ENCODE measurements at places on chromosomes 12 and 14.

GRCh38 chr14:24310646-24311604 is at the start of gene LTB4R:
Gene LTB4R (plus strand): TSS chr14:24311502. CDS start chr14:24315652, 4,150 bp downstream.
- peak; percentile 88 for DNase-seq

GRCh38 chr12:47302111-47302671 is 222.4 kb upstream of the AMIGO2 start:
- DNase-seq: no peak

DNA sequence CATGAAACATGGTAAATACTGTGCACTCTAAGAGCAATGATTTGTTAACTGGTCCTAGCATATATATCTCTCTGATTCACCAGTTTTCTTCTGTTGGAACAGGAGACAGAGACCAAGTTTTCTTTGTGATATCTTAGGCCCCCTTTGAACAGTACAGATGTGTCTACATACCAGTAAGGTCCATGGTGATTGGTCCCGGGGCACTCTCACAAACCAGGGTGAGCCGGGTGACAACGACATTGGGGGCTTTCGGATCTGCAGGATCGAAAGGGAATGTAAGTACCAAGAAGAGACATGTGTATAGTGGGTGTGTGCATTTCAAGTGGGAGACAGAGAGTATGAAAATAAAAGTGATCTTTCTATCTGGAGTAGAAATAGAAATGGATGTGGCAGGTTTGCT is 11.3 kb upstream of the ERP27 start:
- no peak for DNase-seq

GRCh38 chr12:49070971-49071370 is 1.2 kb upstream of the RHEBL1 start:
- DNase-seq: no peak

DNA sequence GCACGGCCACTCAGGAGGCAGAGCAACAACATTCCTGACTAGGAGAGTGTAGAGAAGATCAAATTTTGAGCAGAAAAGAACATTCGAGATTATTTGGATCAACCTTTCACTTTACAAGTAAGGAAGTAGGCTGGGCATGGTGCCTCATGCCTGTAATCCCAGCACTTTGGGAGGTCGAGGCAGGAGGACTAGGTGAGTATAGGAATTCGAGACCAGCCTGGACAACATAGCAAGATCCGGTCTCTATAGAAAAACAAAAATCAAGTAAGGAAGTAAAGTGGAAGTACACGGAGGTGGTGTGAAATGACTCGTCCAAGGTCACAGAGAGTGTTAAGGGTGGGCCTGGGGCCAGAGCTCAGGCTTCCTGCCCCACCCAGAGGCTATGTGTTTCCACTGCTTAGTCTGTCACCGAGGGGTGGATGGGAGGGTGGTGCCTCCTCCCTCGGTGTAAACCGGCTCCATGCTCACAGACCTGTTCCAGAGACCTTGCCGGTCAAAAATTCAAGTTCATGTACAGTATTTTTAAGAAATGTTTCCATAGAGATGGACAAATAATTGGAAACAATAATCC is 51.9 kb downstream of the MAP1LC3B2 start:
- DNase-seq: no peak

GRCh38 chr12:118404876-118405521 is 28.6 kb downstream of the SUDS3 start:
- peak; percentile 64 for DNase-seq

DNA sequence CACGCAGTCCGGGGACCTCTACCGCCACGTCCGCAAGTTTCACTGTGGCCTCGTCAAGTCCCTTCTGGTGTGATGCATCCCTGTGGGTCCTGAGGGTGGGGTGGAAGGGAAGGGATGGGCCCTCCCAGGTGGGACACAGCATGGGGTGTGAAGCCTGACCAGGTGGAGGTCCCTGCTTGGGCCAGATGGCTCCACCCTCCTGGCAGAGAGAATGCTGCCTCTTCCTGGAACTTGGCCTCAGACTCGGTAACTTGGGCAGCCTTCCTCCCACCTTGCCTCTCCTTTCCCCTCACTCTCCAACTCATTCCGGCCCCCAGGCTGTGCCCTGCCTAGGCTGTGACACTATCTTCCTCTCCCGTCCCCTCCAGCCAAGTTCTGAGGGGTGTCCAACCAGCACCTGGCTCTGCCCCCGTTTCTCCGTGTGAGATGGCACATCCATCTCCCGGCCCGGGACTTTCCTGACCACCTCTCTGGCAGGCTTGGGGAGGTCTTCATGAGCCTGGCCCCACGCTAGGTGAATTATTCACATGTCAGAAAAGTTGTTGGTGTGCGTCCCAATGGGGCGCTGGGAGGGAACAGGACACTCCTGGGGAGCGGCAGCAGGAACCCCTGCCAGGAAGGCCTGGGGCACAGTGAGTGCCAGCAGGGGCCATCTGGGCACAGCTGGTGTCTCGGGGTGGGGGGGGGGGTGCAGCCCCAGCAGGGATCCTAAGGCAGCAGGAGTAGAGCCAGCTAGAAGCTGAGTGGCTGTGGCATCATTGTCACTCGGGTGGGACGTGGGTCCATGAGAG is 1.7 kb downstream of the ZBTB42 start:
- DNase-seq: no peak

GRCh38 chr12:84982888-84983287 is 53.2 kb downstream of the TSPAN19 start:
- no peak for DNase-seq

DNA sequence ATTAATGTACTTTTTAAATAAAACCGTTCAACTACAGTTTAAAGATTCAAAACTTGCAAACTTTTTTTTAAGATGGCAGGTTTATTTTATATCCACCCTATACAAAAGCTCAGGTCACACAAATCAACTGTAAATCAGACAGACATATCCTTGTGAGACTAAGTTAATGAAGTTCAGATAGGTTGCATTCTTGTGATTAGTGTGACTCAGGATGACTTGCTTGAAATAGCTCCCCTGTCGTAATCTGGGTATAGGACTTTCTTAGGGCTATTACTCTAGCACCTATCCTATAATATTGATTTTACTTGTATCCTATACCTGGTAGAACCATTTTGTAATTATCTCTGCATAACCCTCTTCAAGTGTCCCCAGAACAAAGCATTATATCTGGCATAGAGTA is 9.5 kb upstream of the PRKD1 start:
- DNase-seq: no peak
